CD4-positive, alpha-beta T cell (primary cell): ENCODE measurements at places on chromosomes 4 and X. TPM values are rescaled to one million over a fixed set of nuclear protein-coding genes. Genes with fewer than 3 reads are reported as not detected.

The FAM236D gene
- total RNA-seq, result not detected

The GSX2 gene
- total RNA-seq, result not detected

The FAM184B gene
- total RNA-seq, result not detected

DNA sequence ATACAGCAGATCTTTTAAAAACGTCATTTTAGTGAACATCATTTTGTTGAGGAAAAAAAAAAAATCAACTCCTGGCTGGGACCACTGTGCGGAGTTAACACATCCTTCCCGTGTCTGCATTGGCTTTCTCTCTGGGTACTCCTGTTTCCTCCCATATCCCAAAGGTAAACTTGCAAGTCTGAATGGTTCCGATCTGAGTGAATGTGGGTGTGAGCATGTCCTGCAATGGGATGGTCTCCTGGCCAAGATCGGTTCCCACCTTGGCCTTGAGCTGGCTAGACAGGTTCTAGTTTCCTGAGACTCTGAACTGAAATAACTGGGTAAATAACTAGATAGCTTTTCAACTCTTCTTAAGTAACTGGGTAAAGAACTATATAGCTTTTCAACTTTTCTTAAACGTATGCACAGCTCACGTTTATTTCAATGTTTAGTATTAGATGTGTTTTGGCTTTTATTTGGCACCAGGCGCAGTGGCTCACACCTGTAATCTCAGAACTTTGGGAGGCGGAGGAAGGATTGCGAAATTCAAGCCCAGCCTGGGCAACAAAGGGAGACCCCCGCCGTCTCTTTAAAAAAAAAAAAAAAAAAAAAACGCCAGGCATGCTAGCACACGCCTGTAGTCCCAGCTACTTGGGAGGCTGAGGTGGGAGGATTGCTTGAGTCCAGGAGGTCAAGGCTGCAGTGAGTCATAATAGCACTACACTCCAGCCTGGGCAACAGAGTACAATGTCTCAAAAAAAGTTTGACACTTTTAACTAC lies 14.0 kb downstream of the RBMX start:
- DNase-seq, result no peak

The GPR50 gene
- total RNA-seq, result not detected

The SPIN3 gene
- total RNA-seq, result 8.8 TPM
